ENCODE measurements at places on chromosomes 7 and 10. TPM values are rescaled to one million over a fixed set of nuclear protein-coding genes. Genes with fewer than 3 reads are reported as not detected.

BHLHA15 gene
- total RNA-seq = 1.1 TPM

RELN gene
- total RNA-seq = 1.6 TPM

IFIT1B gene
- total RNA-seq = not detected

GRM8 gene
- total RNA-seq = not detected

GRID1 gene
- total RNA-seq = not detected

FLNC gene
- total RNA-seq = 74.8 TPM

ST8SIA6 gene
- 0.32 TPM for total RNA-seq

CCL26 gene
- not detected for total RNA-seq

MSMB gene
- not detected for total RNA-seq

GUSB gene
- 26.3 TPM for total RNA-seq

SCD gene
- total RNA-seq = 99.4 TPM

MKRN1 gene
- 50.3 TPM for total RNA-seq

NUTM2E gene
- total RNA-seq = under 0.01 TPM

GRM3 gene
- total RNA-seq = not detected

TAS2R41 gene
- not detected for total RNA-seq

ATG9B gene
- not detected for total RNA-seq

PNLIPRP1 gene
- total RNA-seq = not detected

CNNM1 gene
- not detected for total RNA-seq

GFRA1 gene
- 1.8 TPM for total RNA-seq

CDH23 gene
- under 0.01 TPM for total RNA-seq

ZNF117 gene
- 6.5 TPM for total RNA-seq

STAG3 gene
- total RNA-seq = 1.1 TPM

CYP2C19 gene
- total RNA-seq = not detected

OR6V1 gene
- total RNA-seq = not detected

UPK3BL2 gene
- total RNA-seq = 0.65 TPM

DEPP1 gene
- total RNA-seq = 191 TPM

C10orf67 gene
- under 0.01 TPM for total RNA-seq

RTKN2 gene
- 1.3 TPM for total RNA-seq

CHRM2 gene
- total RNA-seq = not detected

WDFY4 gene
- 3.2 TPM for total RNA-seq

SKAP2 gene
- total RNA-seq = 6.5 TPM

FAM171A1 gene
- 26.3 TPM for total RNA-seq

PRF1 gene
- not detected for total RNA-seq

HMX3 gene
- not detected for total RNA-seq

CCDC172 gene
- total RNA-seq = not detected

EPHB6 gene
- total RNA-seq = not detected

FOXI2 gene
- not detected for total RNA-seq

NKX1-2 gene
- total RNA-seq = not detected

GPC2 gene
- 6.8 TPM for total RNA-seq

FRMPD2 gene
- not detected for total RNA-seq

CD36 gene
- 0.15 TPM for total RNA-seq

ACTL6B gene
- not detected for total RNA-seq

All from epithelial cell of umbilical artery (primary cell).